Sciatic nerve (tissue), 2 donors: ENCODE measurements at places on chromosomes 16 and 17. TPM values are rescaled to one million over a fixed set of nuclear protein-coding genes. Genes with fewer than 3 reads are reported as not detected.

The C17orf78 gene
- not detected for total RNA-seq

The USH1G gene
- not detected for total RNA-seq

The METTL2A gene
- total RNA-seq = 20.4 TPM

The CLDN9 gene
- 0.53 TPM for total RNA-seq

The ATP2A1 gene
- total RNA-seq = 0.89 TPM

The ATAD5 gene
- total RNA-seq = 1.5 TPM

The CDC42EP4 gene
- 98.8 TPM for total RNA-seq

The CHMP6 gene
- total RNA-seq = 26.8 TPM

The ACD gene
- total RNA-seq = 21.2 TPM

The ASB16 gene
- total RNA-seq = 0.36 TPM

The SPNS2 gene
- total RNA-seq = 31.6 TPM
